ENCODE measurements at places on chromosomes 5 and 9.

- peak; percentile 30 for DNase-seq
Measured at GRCh38 chr5:170161069-170161468, 55.4 kb downstream of the FOXI1 start.

DNA sequence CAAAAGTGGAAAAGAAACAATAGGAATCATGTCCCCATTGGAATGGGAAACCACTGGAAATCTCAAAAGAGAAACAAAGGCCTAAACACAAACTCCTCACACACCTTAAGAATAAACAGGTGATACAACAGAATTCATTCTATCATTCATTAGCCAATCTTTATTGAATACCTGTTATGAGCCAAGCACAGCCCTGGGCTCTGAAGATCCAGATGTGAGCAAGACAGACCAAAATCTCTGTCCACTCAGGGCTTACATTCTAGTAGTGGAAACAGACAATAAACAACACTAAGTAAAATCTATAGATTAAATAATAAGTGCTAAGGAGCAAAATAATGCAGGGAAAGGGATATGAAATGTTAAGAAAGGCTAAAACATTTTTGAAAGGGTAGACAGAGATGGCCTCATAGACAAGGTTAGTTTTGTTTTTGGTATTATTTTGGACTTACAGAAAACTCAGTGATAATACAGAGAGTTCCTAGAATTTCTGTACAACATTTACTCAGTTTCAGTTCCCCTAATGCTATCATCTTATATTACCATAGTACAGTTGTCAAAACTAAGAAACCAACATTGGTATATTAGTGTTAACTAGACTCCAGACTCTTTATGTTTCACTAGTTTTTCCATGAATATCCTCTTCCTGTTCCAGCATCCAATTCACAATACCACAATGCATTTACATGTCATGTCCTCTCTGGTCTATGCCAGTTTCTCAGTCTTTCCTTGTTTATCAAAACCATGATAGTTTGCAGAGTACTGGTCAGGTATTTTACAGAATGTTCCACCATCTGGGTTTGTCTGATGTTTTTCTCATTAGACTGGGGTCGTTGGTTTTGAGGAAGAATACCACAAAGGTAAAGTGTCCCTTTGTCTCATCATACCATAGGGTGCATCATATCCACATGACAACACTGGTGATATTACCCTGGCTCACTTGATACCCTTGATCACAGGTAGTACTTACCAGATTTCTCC, 103.7 kb downstream of the SIL1 start:
- DNase-seq = no peak

GRCh38 chr5:94024101-94024500, 282.7 kb upstream of the POU5F2 start:
- peak; percentile 9 for DNase-seq

- DNase-seq = no peak
Measured at GRCh38 chr9:124420991-124421543, 5.8 kb upstream of the PSMB7 start.

- DNase-seq = no peak
Measured at GRCh38 chr5:173657741-173658356, 41.4 kb upstream of the BOD1 start.

GRCh38 chr9:111598733-111599091, 735 bp downstream of the PTGR1 start:
- DNase-seq = peak; percentile 8

- DNase-seq = peak; percentile 51
Measured at GRCh38 chr5:93622240-93622885, 39.3 kb downstream of the NR2F1 start.

- DNase-seq = no peak
Measured at GRCh38 chr9:134978272-134978671, 60.6 kb upstream of the FCN1 start.

DNA sequence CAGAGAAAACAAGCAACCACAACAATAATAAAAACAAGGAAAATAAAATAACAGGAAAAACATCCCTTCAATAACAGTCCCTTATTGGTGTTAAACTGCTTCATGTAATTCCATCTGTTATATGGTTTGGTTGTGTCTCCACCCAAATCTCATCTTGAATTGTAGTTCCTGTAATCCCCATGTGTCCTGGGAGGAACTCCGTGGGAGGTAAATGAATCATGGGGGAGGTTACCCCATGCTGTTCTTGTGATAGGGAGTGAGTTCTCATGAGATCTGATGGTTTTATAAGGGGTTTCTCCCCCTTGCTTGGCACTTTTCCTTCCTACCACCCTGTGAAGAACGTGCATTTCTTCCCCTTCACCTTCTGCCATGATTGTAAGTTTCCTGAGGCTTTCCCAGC, 369.8 kb downstream of the TMEM232 start:
- peak; percentile 81 for DNase-seq

DNA sequence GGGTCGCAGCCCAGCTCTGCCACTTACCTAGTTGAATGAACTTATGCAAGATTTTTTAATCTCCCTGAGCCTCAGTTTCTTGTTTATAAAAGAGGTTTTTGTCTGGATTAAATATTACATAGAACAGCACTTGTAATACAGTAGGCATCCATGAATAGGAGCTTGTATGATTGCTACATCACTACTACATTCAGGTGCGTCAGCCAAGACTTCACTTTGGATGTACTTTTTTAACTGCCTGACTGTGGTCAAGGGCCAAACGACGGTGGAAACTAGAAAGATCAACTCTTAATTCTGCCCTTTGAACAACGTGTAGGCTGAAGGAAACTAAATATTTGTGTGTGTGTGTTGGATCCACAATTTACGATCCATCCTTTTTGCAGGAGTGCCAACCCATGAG, 172.8 kb downstream of the RFK start:
- DNase-seq = no peak

DNA sequence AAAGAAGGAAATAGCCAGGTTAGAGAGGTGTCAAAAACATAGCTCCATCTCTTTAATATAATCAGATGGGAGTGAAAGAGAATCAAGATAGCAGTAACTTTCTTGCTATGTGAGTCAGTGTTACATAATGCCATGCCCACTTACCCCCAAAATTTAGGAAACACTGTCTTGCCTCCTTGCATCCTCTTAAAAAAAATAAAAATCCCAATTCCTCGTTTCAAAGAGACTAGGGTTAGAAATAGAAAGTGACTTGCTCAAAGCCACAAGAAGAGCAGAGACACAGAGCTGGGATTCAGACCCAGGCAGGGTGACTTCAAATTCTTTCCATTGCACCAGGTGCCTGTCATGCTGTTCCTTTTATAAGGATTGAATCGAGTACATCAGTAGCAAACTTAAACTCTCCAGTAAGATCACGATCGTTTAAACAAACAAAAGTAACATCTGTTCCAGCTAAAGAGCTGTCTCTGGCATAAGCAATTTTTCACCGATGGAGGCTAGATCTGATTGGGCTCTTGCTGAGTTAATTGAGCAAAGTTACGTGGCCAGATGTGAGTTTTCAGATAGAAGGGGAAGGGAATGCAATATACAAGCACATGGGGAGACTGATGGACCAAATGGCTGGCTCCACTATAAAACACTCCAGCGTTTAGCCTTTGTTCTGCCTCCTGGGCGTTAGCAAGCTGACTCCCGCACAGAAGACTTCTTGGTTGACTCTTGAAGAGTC, 176.9 kb downstream of the PALM2AKAP2 start:
- peak; percentile 26 for DNase-seq

- DNase-seq = no peak
Measured at GRCh38 chr5:127912411-127912810, 171.2 kb upstream of the SLC12A2 start.

- no peak for DNase-seq
Measured at GRCh38 chr9:2601785-2602378, 19.7 kb upstream of the VLDLR start.

GRCh38 chr5:756865-757345, 27.6 kb downstream of the ZDHHC11B start:
- no peak for DNase-seq

GRCh38 chr5:32964261-32964660, 253.1 kb downstream of the NPR3 start:
- peak; percentile 72 for DNase-seq

DNA sequence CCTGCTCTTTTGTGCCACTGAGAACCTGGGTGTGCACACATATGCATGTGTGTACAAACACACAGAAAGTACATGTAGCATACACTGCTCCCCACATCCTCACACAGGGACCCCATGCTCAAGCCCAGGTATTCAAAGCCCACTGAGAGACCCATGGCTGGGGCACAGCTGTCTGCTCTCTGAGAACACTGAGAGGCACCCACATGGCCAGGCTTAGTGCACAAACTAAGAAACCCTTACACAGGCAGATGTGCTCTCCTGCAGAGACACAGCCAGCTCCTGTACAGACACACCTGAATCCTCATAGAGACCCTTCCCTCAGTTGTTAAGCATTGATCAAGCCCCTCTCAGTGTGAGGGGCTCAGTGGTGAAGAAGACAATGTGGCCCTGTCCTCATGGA, 92.5 kb downstream of the CACNA1B start:
- DNase-seq = no peak

DNA sequence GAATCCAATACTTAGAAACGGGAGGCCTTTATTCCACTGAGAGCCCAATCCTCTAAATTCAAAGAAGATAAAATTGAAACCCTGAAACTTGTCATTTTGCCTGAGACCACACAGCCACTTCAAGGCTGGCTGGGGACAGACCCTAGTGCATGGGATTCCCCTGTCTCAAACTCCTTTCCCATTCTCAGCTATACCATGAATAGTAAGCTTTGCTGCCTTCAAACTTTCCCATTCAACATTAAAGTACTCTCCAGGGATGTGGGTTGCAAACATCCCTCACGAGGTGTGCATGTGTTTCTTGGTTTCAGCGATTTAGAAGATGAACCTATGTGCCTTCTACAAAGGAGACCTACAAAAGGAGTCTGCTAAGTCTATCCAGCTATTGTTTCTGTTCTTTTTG, 64.6 kb downstream of the GABRB2 start:
- DNase-seq = no peak

GRCh38 chr9:97602430-97602829, 30.7 kb downstream of the TSTD2 start:
- DNase-seq = no peak

DNA sequence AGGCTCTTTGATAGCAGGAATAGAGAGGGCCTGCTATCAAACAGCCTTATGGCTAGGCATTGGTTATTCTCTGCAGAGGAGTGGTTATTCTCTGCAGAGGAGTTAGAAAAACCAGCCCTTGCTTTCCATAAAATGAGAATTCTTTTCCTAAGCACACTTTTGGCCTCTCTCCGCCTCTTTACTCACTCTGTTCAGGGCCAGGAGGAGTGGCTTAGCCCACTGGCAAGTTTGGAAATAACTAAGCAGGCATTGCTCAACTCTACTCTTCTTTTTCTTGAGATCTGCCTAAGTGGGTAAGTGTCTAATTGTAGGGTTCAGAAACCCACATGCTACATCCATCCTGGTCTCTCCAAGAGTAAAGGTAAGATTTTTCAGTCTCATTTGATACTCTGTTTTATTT, 341.7 kb downstream of the KIAA0825 start:
- DNase-seq = no peak

DNA sequence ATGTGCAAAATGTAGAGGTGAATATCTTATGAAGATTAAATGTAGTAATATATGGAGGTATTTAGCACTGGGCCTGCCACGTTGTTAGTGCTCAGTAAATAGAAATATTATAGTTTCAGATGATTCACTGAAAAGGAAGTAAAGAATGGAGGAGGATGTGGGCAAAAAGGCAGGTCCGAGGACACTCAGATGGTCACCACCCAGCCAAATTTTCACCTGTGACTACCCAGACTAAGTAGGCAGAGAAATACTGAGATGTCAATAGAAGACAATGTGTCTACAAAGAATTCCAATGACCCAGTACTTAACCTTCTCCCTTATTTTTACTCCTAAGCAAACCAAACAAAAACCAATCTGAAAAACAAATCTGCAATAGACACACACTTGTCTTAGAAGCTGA, 70.3 kb upstream of the ATP10B start:
- no peak for DNase-seq

GRCh38 chr5:72079288-72079687, 28.0 kb upstream of the MAP1B start:
- DNase-seq = peak; percentile 11

DNA sequence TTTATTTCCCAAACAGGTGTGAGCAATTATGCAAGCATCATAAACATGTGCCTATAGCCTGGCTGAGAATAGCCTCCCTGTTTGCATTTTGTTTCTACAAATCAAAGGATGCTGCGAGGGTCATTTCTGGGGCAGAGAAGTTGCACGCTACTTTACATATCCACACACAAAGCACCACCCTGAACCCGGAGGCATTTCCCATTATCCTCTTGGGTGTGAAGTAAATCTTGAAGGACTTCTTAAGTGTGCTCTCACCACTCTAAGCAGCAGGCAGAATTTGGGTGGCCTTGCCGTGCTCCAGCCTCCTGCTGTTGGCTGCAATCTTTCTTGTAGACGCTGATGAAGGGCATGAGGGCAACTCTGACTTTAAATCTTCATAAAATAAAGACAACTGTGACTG, 124.0 kb upstream of the TLE4 start:
- no peak for DNase-seq

GRCh38 chr5:34900652-34901051, 14.7 kb downstream of the RAD1 start:
- DNase-seq = no peak

DNA sequence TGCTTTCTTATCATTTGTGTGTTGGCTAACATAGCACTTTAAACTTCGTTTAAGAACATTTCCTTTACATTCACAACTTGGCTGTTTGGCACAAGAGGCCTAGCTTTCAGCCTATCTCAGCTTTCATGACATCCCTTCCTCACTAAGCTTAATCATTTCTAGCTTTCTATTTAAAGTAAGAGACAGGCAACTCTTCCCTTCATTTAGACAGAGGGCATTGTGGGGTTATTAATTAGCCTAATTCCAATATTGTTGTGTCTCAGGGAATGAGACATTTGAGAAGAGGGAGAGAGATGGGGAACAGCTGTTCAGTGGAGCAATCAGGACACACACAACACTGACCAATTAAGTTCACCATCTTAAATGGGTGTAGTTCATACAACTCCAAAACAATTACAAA, 51.0 kb upstream of the OR2K2 start:
- no peak for DNase-seq

GRCh38 chr5:3943859-3944258, 348.2 kb downstream of the IRX1 start:
- DNase-seq = no peak

- DNase-seq = no peak
Measured at GRCh38 chr5:9331372-9331771, 214.5 kb downstream of the SEMA5A start.

GRCh38 chr5:179819296-179820126, 1.2 kb upstream of the SQSTM1 start:
- DNase-seq = peak; percentile 47

- no peak for DNase-seq
Measured at GRCh38 chr9:123119566-123119965, 86.1 kb downstream of the GPR21 start.

GRCh38 chr5:31861601-31862000, 222.7 kb downstream of the PDZD2 start:
- DNase-seq = no peak

DNA sequence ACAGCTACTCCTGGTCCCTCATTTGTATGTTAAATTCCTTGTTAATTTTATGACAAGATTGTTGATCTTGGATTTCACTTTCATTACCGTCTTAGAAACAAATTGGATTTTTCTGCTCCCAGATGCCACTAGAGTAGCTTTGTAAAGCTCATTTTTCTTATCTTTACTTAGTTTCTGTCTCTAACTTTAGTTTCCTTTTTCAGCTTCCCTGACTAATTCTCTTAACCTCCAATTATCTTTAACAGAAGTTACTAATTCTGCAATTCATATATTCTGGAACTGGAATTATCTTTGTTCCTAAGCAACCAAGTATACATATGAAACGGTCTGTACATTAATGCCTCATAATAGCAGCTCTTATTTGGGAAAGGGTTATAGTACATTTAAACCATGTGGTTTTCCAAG, 16.7 kb downstream of the ITGA1 start:
- no peak for DNase-seq

Measured in fibroblast of skin of scalp (primary cell).